NCI-H774 (cell line): ENCODE measurements at places on chromosomes 16 and 17.

GRCh38 chr17:57750109-57750871, 5.2 kb upstream of the CCDC182 start:
- DNase-seq: no peak

- DNase-seq: no peak
Observed at GRCh38 chr17:43025290-43025657, 243 bp downstream of the RND2 start.

GRCh38 chr17:46822388-46822921, 4.0 kb upstream of the WNT3 start:
- no peak for DNase-seq

GRCh38 chr16:22699356-22699755, 114.6 kb upstream of the HS3ST2 start:
- DNase-seq: no peak

DNA sequence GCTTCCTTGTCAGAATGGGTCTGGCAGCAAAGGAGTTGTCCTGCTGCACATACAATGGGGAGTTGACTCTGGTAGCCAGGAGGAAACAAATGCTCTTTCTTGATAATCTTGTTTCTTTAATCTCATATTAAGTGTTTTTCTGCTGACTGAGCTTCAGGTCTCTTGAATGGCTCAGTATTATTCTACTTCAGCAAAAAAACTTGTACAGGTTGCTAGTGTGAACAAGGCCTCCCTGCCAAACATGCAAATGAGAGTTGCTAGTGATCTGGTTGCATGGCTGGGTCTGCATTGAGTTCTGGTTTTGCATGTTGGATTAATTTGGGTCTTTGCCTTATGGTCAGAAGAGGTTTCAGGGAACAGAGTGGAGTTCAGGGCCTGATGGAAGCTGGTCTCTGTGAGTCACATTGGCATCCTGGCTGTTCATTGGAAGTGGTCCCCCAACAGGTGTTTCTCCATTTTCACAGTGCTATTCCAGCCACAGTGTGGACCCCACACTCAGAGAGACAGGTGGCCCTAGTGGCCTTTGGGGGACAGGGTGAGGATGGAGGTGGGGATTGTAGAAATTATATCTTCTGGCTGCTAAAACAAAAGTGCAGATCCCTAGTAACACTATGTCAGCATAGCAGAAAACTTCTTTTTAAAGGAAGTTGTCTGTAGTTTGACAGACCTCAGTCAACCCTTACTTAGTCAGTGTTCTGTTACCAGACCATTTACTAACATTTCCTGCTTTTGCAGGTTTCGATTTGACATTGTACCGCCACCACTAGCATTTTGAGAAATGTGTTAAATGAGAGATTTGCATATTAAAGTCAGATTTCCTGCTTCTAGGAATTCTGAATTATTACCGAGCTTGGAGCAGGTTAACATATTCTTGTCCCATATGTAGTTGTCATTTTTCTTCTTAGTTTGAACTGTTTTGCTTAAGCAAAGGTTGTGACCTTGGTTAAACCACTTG, 47.1 kb downstream of the EPN2 start:
- no peak for DNase-seq

- no peak for DNase-seq
Observed at GRCh38 chr17:71572343-71572742, 548.5 kb upstream of the SOX9 start.

- DNase-seq: no peak
Observed at GRCh38 chr17:78014646-78015045, 56.1 kb downstream of the TNRC6C start.

DNA sequence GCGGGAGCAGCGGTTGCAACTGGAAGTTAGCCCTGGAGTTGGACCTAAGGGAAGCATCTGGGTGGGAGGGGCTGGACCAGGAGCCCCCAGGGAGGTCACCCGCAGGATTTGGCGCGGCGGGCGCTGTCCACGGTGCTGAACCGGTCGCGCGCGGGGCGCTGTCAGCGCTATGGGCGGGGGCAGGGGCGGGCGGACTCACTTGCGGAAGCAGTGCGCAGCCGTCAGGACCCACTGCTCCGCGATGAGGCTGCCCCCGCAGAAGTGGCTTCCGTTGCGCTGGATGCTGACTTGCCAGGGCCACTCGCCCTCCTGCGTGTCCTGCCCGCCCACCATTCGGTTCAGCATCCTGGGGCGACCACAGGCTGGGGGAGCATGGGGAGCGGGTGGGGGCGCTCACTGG, 4.5 kb downstream of the PRSS27 start:
- DNase-seq: no peak

DNA sequence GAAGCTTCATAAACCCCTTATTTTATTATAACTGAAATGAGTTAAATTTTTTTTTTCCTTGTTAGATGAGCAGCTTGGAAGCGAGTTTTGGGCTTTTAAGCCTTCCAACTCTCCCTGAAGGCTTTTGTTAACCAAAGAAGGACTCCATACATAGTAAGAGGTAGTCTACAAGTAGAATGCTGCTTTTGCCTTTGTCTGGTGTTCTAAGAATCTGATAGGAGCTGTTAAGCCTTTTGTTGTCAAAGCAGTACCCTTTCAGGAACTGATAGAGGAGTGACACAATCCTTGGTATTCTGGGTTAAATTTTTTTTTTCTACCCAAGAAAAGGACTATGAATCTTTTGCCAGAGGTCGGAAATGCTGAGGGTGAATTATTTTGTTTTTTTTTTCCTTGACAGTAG, 26.1 kb downstream of the MAP2K4 start:
- DNase-seq: no peak

GRCh38 chr17:19650826-19651225, 2.3 kb downstream of the ALDH3A2 start:
- DNase-seq: no peak

GRCh38 chr17:41941168-41941567, 10.8 kb downstream of the ODAD4 start:
- DNase-seq: no peak

DNA sequence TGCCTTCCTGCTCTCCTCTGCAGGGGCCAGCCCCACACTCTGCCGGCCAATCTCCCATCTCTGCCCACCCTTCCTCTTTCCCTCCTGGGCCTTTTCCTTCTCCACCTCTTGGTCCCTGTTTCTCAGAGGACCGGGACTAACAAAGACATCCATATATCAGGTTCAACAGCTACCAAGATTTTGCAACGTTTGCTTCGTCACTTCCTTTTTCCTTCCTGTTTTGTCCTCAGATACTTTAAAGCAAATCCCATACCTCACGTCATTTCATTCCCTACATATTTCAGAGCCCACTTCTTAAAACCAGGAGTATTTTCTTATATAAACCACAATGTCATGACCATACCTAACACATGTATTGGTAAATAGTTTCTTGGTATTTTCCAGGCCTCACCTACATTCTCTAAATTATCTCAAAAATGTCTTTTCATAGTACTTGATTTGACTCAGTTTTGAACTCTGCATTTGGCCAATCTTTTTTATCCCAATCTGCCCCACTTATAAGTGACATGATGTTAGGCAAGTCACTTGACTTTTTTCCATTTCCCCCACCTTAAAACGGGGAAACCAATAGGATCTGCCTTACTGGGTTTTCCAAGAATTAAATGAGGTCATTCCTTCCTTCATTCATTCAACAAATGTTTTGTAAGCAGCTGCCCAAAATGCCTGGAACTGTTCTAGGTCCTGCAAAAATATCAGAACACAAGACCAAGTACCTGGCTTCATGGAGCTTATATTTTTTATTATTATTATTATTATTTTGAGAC, 7.2 kb upstream of the USP10 start:
- DNase-seq: no peak

GRCh38 chr17:80384078-80384960, 30.6 kb upstream of the ENDOV start:
- DNase-seq: no peak
